AG10803 (cell line): ENCODE measurements at places on chromosomes 6 and 20.

DNA sequence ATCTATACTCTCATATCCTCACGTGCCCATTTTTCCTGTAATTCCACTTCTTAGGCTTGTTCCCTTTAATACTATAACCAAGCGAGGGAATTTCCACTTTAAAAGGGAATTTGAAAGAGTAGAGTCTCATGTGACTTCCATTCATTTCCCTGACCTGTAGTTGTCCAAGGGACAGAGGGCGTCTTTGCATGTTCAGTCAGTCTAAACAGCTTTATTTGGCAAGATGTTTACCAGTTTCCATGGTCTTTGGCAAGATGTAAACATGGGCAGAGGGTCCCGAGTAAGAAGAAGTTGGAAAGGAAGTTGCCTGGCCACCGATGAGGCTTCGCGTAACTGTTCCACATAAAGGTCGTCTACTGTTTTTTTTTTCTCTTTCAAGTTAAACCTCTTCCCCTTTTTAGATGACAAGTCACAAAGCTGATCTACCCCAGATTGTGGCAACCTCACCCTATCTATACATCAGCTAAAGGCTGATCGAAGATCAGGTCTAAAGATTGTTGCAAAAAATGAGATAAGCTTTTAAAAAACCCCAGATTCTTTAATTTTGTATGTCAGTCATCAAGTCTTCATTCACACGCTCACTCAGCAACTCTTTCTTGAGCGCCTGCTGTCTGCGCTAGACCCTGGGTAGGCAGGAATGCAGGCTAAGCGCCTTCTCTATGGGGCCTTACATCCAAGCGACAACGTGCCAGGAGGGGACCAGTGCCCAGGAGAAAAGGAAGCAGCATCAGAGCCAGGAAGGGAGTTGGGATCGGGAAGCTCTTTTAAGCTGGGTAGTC, 31.7 kb upstream of the CCR6 start:
- no peak for DNase-seq

GRCh38 chr20:34475979-34476736, 40.1 kb upstream of the DYNLRB1 start:
- DNase-seq, result peak; percentile 15

DNA sequence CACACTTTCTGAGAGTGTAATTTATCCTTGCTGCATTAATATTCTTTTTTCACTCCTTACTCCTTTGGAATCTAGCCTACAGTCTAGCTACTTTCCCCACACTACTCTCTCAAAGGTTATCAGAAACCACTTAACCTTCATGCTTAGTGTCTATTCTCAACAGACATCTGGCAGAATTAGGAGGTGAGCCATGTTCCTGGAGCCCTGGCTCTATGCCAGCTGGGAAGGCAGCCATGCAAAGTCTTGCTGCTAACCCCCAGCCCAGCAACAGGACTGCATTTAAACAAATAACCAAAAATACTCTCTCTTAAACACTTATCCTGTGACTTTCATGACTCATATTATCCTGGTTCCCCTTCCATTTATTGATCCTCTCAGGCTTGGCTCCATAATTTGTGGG, 260.2 kb downstream of the BCKDHB start:
- DNase-seq, result peak; percentile 18

GRCh38 chr6:134634966-134635365, 314.9 kb downstream of the ALDH8A1 start:
- DNase-seq, result no peak
